Left cardiac atrium (tissue), 4 donors: ENCODE measurements at places on chromosomes 5 and 9. TPM values are rescaled to one million over a fixed set of nuclear protein-coding genes. Genes with fewer than 3 reads are reported as not detected.

GRCh38 chr5:159663986-159664385 is 252.3 kb upstream of the ADRA1B start:
- DNase-seq: no peak

GRCh38 chr9:121947775-121948174 is 145.3 kb downstream of the TTLL11 start:
- no peak for DNase-seq

GRCh38 chr9:90861380-90861779 is 59.8 kb downstream of the SYK start:
- DNase-seq: no peak

DNA sequence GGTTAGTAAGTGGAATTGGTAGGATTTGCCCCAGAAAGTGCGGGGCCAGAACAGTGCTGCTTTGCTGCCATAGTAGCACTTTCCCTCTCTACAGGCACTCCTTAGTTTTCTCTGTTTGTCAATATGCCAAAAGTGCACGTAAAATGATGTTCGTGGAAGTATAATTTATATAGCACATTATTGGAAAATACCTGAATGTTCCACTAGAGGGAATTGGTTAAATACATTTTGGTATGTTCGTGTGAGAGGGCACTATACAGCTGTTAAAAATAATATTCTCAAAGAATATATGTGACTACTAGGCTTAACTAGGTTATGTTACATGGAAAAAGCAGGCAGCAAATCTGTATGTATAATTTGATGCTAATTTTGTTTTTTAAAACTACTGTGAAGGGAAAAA is 184.0 kb upstream of the GDNF start:
- no peak for DNase-seq

- no peak for DNase-seq
Observed at GRCh38 chr5:16140417-16140816, 39.2 kb downstream of the MARCHF11 start.

Gene FAM169A
- 5.0 TPM for total RNA-seq

Gene PROP1
- not detected for total RNA-seq
